ENCODE measurements at places on chromosomes 3 and 15. TPM values are rescaled to one million over a fixed set of nuclear protein-coding genes. Genes with fewer than 3 reads are reported as not detected.

The GAP43 gene
- not detected for total RNA-seq

DNA sequence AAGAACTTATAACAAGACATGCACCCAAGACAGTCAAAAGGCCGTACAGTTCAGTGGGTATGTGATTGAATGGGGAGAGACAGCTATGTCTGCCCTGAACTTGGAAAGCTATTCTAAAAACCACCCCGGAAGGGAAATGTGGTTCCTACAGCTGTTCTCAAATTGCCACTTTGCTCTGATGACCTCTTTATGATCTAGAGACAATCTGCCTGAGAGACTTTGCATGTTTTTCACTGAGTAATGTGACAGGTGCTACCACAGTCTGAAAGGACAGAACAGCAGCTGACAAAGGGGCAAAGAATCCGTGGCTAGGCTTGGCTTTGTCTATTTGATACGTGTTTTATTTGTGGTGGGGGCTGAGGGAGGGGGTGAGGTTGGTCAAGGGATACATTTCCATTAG is 148.3 kb upstream of the NPHP3 start:
- H3K27ac ChIP-seq: no peak overlapping the region
- DNase-seq: no peak
- H3K4me3 ChIP-seq: no peak overlapping the region
- H3K27me3 ChIP-seq: no peaks in the 10 kb centered on the region
- H3K36me3 ChIP-seq: no peaks in the 10 kb centered on the region

The CPNE4 gene
- total RNA-seq: not detected

GRCh38 chr3:44235604-44236484 is 5.8 kb upstream of the TOPAZ1 start:
- DNase-seq: peak; percentile 46
- H3K27me3 ChIP-seq: no peaks in the 10 kb centered on the region
- H3K4me1 ChIP-seq: peaks cover 6% of the 10 kb centered on the region
- H3K27ac ChIP-seq: no peak overlapping the region
- no peaks in the 10 kb centered on the region for H3K36me3 ChIP-seq

DNA sequence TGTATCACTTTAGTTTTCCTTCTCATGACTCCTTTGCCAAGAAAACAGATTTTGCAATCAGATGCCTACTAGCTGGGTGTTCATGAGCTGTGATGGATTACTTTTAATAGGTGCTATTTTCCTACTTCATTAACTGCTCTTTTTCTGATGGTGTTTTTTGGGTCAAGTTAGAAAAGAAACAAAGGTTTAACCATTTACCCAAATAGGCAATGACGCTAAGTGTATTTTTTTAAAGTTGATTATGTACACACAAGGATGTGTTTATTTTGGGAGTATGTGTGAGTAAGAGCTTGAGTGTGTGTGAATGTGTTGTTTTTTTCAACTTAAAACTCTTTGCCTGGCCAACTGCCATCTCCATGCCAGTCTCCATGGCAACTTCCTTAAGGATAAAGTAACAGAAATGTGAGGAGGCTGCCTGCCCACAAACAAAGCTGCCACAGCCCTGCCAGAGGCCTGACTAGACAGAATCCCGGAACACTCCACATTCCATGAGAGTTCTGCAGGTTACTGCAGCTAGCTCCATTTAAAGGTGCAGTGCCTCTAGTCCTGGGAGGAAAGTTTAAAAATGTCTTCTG is 215.6 kb upstream of the RBMS3 start:
- no peak overlapping the region for H3K27ac ChIP-seq
- H3K4me1 ChIP-seq: no peaks in the 10 kb centered on the region
- no peak for DNase-seq
- no peaks in the 10 kb centered on the region for H3K27me3 ChIP-seq
- H3K4me3 ChIP-seq: no peak overlapping the region

The CMTM7 gene
- total RNA-seq: 35.2 TPM

DNA sequence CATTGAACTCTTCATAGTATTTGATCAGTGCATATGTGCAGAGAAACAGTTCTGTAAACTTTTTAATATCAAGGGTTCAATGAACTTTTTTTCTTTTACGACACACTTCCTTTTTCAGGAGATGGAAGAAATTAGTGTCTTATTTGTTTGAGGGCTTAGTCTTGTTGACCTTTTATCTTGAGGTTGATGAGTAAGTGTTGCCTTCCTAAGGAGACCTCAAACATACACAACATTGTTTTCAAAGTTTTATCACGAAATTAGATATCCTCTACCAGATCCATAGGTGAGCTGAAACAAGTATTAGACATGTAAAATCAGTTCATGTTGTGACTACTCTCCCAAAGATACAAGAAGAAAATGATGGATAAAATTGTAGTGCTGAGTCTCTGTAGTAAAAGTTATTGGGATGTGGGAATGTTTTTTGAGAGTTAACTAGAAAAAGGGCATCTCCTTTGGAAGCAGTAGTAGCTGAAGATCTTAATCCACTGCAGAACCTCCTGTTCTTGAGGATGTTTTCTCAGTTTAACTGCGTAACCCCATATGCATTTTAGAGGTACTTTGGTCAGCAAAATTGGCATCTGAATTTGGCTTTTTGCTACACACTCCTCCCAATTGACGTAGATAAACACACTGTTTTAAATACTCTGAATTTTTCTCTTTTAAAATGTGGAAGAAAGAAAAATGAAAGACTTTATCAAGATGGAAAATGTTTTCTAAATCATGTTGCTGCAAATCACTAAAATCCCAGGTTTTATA is 116.8 kb downstream of the GALK2 start:
- no peaks in the 10 kb centered on the region for H3K27me3 ChIP-seq
- H3K36me3 ChIP-seq: peaks cover 59% of the 10 kb centered on the region
- no peak overlapping the region for H3K4me3 ChIP-seq
- H3K27ac ChIP-seq: no peak overlapping the region
- H3K4me1 ChIP-seq: no peaks in the 10 kb centered on the region
- no peak for DNase-seq

The COX17 gene
- 24.6 TPM for total RNA-seq

GRCh38 chr3:160707187-160707794 is 30.3 kb downstream of the ARL14 start:
- peaks cover 11% of the 10 kb centered on the region for H3K27me3 ChIP-seq
- H3K4me1 ChIP-seq: no peaks in the 10 kb centered on the region
- no peak overlapping the region for H3K4me3 ChIP-seq
- no peaks in the 10 kb centered on the region for H3K36me3 ChIP-seq

DNA sequence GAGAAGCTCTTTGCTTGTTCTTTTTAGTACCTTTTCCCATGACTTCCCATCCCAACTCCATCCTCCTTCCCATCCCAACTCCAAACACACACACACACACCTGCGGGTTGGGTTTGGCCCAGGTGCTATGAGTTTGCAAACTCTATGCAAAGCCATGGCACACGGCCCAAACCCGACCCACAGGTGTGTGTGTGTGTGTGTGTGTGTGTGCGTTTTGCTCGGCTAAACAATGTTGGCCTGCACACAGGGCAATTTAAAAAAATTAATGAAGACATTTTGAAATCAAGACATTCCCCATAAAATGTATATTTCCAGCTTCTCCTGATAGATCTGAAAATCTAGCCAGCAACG is 103.7 kb upstream of the TLE3 start:
- H3K4me1 ChIP-seq: peaks cover 10% of the 10 kb centered on the region
- no peak overlapping the region for H3K4me3 ChIP-seq
- no peaks in the 10 kb centered on the region for H3K36me3 ChIP-seq
- no peak overlapping the region for H3K27ac ChIP-seq

- no peak overlapping the region for H3K27ac ChIP-seq
- H3K27me3 ChIP-seq: no peaks in the 10 kb centered on the region
- no peak for DNase-seq
Observed at GRCh38 chr3:1346386-1346785, 253.6 kb downstream of the CNTN6 start.

The CD86 gene
- 1.4 TPM for total RNA-seq

DNA sequence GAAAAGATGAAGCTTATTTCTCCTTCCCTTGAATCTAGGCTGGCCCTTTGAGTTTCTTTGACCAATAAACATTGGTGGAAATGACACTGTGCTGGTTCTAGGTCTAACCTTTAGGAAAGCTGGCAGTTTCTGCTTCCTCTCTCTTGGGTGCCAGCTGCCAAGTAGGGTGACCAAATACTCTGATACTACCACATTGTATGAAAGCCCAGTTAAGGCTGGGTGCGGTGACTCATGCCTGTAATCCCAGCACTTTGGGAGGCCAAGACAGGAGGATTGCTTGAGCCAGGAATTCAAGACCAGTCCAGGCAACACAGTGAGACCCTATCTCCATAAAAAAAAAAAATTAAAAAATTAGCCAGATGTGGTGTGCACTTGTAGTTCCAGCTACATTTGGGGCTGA is 320.7 kb downstream of the ZNF621 start:
- no peak overlapping the region for H3K27ac ChIP-seq
- H3K27me3 ChIP-seq: no peaks in the 10 kb centered on the region
- DNase-seq: no peak

- H3K4me3 ChIP-seq: no peak overlapping the region
- no peaks in the 10 kb centered on the region for H3K27me3 ChIP-seq
- DNase-seq: no peak
- no peaks in the 10 kb centered on the region for H3K36me3 ChIP-seq
- H3K4me1 ChIP-seq: no peaks in the 10 kb centered on the region
Observed at GRCh38 chr3:85475346-85475745, 516.6 kb downstream of the CADM2 start.

DNA sequence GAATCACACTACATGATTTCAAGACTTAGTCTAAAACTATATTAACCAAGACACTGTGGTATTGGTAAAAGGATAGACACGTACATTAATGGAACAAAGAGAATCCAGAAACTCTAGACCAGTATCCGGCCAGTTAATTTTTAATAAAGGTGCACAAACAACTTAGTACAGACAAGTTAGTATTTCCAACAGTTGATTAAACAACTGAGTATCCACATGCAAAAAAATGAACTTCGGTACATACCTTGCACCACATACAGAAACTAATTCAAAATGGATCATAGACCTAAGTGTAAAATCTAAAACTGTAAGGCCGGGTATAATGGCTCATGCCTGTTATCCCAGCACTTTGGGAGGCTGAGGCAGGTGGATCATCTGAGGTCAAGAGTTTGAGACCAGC is 46.6 kb upstream of the DUSP7 start:
- H3K4me1 ChIP-seq: no peaks in the 10 kb centered on the region
- H3K27ac ChIP-seq: no peak overlapping the region
- DNase-seq: no peak

DNA sequence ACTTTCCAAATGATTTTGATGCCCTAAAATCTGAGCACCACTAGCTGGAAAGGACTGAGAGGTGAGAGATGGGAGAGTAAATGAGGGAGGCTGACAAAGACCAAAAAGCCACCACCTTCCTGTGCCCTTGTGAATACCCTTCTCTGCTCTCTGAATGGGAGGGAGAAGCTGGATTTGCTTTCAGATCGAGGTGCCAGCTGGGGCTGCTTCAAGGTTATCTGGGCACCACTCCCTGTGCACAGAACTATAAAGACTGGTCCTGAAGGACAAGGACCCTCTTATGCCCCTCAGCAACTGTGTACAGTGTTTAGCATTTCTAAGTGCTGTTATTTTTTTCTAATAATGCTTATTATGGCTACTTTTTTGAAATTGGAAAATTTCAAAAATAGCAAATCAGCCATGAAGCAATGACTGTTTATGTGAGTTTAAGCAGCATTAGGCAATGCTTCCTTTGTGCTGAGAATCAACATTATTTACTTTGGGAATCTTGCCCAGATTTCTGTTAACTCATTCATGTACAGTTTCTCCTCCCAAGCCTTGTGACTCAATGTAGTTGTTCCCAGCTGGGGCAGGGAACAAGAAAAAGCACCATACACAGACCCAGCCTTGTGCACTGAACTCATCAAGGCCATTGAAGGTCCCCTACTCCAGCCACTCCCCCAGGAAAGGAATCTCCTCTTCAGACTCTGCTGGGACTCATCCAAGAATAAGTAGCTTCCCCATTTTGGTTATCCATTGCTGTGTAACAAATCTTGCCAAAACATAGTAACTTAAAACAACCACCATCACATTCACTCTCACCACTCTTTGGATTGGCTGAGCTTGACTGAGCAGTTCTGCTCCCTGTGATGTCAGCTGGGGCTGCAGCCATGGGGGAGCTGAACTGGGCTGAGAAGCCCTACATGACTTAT is 37.3 kb upstream of the CDV3 start:
- H3K4me1 ChIP-seq: no peaks in the 10 kb centered on the region
- H3K27me3 ChIP-seq: no peaks in the 10 kb centered on the region
- no peak overlapping the region for H3K4me3 ChIP-seq
- DNase-seq: no peak

GRCh38 chr15:68574046-68574445 is 4.7 kb upstream of the CORO2B start:
- no peaks in the 10 kb centered on the region for H3K36me3 ChIP-seq
- no peak overlapping the region for H3K4me3 ChIP-seq
- peaks cover 12% of the 10 kb centered on the region for H3K4me1 ChIP-seq
- DNase-seq: no peak
- peaks cover 44% of the 10 kb centered on the region for H3K27me3 ChIP-seq
- no peak overlapping the region for H3K27ac ChIP-seq

The MGA gene
- 33.9 TPM for total RNA-seq

The SLITRK3 gene
- total RNA-seq: not detected

The MEX3B gene
- total RNA-seq: 5.4 TPM

GRCh38 chr3:64290161-64290560 is 64.9 kb upstream of the PRICKLE2 start:
- no peaks in the 10 kb centered on the region for H3K27me3 ChIP-seq
- H3K27ac ChIP-seq: no peak overlapping the region
- H3K4me3 ChIP-seq: no peak overlapping the region
- no peaks in the 10 kb centered on the region for H3K4me1 ChIP-seq
- H3K36me3 ChIP-seq: no peaks in the 10 kb centered on the region
- DNase-seq: no peak

- H3K4me3 ChIP-seq: no peak overlapping the region
- no peaks in the 10 kb centered on the region for H3K27me3 ChIP-seq
- no peak for DNase-seq
- H3K27ac ChIP-seq: no peak overlapping the region
- H3K4me1 ChIP-seq: no peaks in the 10 kb centered on the region
- H3K36me3 ChIP-seq: no peaks in the 10 kb centered on the region
Observed at GRCh38 chr3:186340204-186340603, 21.8 kb downstream of the DGKG start.

The PPP2R3A gene
- 0.14 TPM for total RNA-seq

- peaks cover 70% of the 10 kb centered on the region for H3K36me3 ChIP-seq
- H3K4me3 ChIP-seq: peak overlapping the region; percentile 95
- H3K27me3 ChIP-seq: no peaks in the 10 kb centered on the region
- peak overlapping the region; percentile 0 for H3K27ac ChIP-seq
- H3K4me1 ChIP-seq: peaks cover 25% of the 10 kb centered on the region
Observed at GRCh38 chr3:157156837-157157635, 2.9 kb downstream of the CCNL1 start.

GRCh38 chr15:38541026-38541425 is 23.6 kb downstream of the RASGRP1 start:
- H3K4me1 ChIP-seq: peaks cover 63% of the 10 kb centered on the region
- peak overlapping the region; percentile 26 for H3K27ac ChIP-seq
- peaks cover 31% of the 10 kb centered on the region for H3K36me3 ChIP-seq
- no peak overlapping the region for H3K4me3 ChIP-seq
- no peak for DNase-seq

Measured in CD4-positive, alpha-beta T cell (primary cell).